ENCODE measurements at places on chromosomes 7 and 10. TPM values are rescaled to one million over a fixed set of nuclear protein-coding genes. Genes with fewer than 3 reads are reported as not detected.

ACTR3C gene
- total RNA-seq, result not detected

GNG11 gene
- total RNA-seq, result 37.4 TPM

ADD3 gene
- total RNA-seq, result 3.4 TPM

LRRC18 gene
- total RNA-seq, result not detected

EBF3 gene
- 0.19 TPM for total RNA-seq

AGR2 gene
- total RNA-seq, result 100 TPM

GIMAP6 gene
- not detected for total RNA-seq

FAM200A gene
- 6.5 TPM for total RNA-seq

ADAP1 gene
- 3.4 TPM for total RNA-seq

ZNF488 gene
- 14.5 TPM for total RNA-seq

ENO4 gene
- 0.06 TPM for total RNA-seq

STEAP4 gene
- total RNA-seq, result 0.07 TPM

LRIT1 gene
- total RNA-seq, result not detected

CRTAC1 gene
- 1.3 TPM for total RNA-seq

OR9A2 gene
- total RNA-seq, result not detected

CDC14C gene
- total RNA-seq, result not detected

GIMAP7 gene
- not detected for total RNA-seq

CPVL gene
- 0.29 TPM for total RNA-seq

KLF14 gene
- 0.08 TPM for total RNA-seq

RNF148 gene
- not detected for total RNA-seq

CHST3 gene
- 53.7 TPM for total RNA-seq

EPO gene
- total RNA-seq, result not detected

ZNF736 gene
- not detected for total RNA-seq

TLX1 gene
- total RNA-seq, result not detected

PIK3CG gene
- total RNA-seq, result not detected

HK1 gene
- 40.8 TPM for total RNA-seq

ZNF425 gene
- total RNA-seq, result 1.3 TPM

MYL10 gene
- not detected for total RNA-seq

CALML3 gene
- total RNA-seq, result not detected

GPER1 gene
- 1.0 TPM for total RNA-seq

LIPK gene
- not detected for total RNA-seq

SLC39A12 gene
- not detected for total RNA-seq

TFAM gene
- total RNA-seq, result 68.9 TPM
